AG04450 (cell line): ENCODE measurements at places on chromosomes 7 and 10. TPM values are rescaled to one million over a fixed set of nuclear protein-coding genes. Genes with fewer than 3 reads are reported as not detected.

Gene ERV3-1
- 16.3 and 19.3 TPM in 2 replicates for polyA plus RNA-seq

Gene CASTOR2
- polyA plus RNA-seq, result 3.9 and 8.2 TPM in 2 replicates

Gene IFIT1B
- polyA plus RNA-seq, result not detected in 2 replicates

DNA sequence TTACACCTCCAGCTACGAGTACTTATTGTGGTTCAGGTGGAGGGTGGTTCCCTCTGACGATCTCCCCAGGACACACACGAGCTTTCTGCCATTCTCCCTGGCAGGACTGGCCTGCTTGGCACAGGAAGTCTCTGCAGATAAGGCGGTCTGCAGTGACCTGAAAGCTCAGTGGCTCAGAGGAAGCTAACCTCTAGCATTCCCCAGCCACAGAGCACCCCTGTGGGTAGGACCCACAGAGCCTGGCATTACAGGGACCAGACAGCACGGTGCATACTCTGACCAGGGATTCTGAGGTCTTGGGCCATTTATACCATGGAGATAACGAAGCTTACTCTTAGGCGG lies 1.9 kb upstream of the GPR146 start:
- DNase-seq, result no peak

- no peak for DNase-seq
These were observed 86.6 kb downstream of the CFAP58 start for GRCh38 chr10:104440221-104440620.

DNA sequence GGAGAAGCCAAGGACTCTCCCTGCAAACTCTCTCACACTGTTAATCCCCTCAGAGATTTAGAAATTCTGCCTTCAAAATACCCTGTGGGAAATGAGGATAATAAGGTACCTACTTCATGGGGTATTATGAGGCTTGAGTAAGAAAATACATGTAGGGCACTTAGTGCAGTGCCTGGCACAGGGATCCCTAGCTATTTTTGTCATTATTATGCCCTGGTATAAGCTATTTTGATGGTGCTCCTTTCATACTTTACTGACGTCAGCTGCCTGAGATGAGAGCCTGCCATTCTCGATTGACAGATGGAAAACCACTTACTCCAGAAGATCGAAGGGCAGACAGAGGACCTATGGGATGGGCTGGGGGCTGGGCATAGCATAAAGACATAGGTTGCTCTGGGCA lies 30.1 kb downstream of the MKX start:
- DNase-seq, result no peak

- DNase-seq, result no peak
These were observed 47.2 kb downstream of the LRRC20 start for GRCh38 chr10:70335246-70335613.

DNA sequence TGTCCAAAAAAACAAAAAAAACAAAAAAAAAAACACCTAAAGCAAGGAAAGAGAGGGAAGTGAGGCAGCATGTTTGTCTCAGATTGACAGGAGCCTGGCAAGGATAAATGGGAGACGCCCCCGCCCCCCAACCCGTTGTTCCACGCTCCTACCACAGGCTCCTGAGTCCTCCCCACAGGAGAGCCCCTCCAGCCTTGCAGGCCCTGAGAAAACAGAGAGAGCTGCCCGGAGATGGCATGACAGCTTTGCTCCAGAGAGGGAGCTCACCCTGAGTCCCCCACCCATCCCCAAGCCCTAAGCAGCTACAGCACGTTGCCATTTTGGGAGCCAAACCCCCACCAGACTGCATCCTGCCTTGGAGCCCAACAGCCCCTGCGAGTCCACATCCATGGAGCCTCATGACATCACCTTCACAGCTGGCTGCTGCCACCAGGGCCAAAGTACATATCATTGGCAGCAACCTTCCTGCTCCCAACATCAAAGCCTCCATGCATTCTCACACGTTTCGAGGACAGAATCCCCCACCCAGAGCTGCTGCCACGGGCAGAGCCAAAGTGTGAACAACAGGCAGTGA lies 1283.3 kb downstream of the TYW1 start:
- no peak for DNase-seq

DNA sequence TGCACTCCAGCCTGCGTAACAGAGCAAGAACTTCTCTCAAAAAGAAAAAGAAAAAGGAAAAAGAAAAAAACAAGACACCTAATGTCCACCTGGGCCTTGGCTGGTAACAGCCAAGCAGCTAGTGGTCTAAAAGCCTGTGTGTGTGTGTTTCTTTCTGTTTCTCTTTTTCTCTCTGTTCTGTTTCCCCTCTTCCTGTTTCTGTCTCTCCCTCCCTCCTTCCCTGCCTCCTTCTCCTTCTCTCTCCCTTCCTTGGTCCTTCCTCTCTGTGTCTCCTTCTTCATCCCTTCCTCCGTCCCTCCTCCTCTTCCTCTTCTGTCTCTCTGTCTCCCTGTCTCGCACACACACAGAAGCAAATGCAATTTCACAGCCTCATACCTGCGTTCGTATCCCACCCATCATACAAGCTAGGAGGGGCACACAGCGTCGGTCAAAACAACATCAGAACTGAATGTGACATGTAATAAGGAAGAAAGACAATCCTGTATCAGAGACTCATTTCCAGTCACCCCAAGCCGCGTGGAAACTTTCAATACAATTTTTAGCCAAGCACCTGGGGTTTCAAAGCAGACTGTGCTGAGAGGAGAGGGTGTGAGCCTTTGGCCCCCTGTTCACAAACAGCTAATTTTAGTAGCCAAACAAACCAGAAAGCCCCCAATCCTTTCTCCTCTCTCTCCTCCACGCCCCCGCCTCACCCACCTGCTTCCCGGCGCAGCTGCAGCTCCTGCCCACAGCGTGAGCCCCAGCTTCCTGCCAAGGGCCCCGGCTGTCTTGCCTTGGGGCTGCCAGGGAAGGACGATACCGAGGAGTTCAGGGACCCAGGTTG lies 50.2 kb upstream of the GNA12 start:
- no peak for DNase-seq

DNA sequence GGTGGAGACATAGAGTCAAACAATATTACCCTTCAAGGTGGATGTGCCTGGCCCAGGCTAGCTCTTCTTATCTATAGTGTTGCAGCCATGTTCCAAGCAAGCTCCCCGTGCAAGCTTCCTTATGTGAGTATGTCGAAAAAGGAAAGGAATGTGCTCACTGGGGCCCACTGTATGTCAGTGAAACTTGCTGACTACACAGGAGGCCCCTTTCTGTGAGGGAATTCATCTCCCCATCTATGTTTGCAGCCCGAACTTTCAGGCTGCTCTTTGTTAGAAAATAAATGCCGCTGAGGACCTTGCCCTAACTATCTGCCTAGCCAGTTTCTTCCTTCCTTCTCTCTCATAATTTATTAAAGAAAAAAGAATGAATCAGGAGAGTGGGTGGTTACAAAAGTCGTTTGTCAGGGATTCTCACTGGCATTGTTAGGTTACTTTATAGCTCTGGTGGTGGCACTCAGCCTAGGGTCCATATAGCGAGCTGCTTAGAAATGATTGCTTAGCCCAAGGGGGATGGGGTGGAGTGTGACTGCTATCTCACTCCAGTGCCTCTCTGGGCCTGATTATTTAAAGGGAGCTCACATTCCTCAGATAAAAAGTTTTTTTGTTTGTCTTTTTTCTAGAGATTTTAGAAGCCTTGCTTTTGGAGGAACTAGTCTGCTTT lies 302.1 kb downstream of the ABCA13 start:
- no peak for DNase-seq

DNA sequence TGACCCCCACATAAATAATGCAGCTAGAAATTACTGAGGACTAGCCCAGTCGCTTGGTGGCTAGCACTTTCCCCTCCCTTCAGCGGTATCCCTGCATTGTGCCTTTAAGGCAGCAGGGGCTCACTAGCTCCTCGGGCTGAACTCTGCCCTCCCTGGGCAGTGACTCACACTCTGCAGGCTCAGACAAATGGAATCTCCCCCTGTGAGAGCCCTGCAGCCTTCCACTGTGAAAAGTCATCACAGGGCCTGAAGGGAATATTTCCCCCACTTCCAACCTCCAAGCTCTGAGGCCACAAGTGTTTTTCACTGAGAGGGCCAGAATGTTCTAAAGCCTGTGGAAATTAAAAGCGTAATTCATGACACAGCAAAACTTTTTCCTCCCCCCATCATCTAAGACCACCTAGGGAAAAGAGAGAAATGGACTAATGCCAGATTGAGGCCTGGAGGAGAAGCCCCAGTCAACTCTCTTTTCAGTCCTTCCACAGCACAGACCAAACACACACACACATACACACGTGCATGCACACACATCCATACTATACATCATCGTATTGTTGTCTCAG lies 93.6 kb upstream of the COL1A2 start:
- peak; percentile 94 for DNase-seq
